Natural killer cell (primary cell): ENCODE measurements at places on chromosomes 6 and 20.

DNA sequence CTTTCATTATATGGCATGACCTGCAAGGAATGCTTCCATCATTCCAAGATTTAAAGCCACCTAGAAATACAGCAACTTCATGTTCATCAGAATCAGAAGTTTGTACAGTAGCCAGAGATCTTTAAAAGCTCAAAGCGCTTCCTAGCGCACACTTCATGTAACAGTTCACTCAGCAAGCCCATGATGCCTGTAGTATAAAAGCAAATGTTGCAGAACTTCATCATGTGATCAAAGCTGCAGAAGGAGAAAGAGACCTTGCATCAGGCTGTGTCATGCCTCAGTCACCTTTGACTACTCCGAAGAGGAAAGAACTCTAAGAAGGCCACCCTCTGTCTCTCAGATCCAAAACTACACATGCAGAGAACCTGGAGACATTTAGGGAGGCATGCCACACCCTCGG lies 78.5 kb downstream of the AGPAT4 start:
- DNase-seq = no peak

DNA sequence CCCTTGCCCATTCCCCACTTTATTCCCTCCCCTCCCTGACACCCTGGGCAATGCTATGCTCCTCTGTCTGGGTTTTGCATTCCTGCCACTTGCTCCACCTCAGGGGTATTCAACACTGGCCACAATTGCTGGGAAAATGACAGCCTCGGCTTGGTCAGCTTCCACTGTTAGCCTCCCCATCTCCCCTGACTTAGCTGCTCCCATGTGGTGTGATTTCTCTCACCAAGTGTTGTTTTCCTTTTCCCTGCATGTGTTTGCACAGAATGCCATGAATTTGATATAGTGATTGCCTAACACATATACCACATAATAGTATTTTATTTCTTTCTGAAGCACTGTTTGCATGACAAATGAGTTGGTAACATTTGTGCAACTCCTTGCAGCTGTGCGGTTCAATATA lies 1.4 kb upstream of the LEMD2 start:
- DNase-seq = no peak

GRCh38 chr6:125189494-125189893 lies 35.9 kb downstream of the TPD52L1 start:
- DNase-seq = no peak

- no peak for DNase-seq
These were observed 179.8 kb downstream of the ERMARD start for GRCh38 chr6:169931261-169931660.

DNA sequence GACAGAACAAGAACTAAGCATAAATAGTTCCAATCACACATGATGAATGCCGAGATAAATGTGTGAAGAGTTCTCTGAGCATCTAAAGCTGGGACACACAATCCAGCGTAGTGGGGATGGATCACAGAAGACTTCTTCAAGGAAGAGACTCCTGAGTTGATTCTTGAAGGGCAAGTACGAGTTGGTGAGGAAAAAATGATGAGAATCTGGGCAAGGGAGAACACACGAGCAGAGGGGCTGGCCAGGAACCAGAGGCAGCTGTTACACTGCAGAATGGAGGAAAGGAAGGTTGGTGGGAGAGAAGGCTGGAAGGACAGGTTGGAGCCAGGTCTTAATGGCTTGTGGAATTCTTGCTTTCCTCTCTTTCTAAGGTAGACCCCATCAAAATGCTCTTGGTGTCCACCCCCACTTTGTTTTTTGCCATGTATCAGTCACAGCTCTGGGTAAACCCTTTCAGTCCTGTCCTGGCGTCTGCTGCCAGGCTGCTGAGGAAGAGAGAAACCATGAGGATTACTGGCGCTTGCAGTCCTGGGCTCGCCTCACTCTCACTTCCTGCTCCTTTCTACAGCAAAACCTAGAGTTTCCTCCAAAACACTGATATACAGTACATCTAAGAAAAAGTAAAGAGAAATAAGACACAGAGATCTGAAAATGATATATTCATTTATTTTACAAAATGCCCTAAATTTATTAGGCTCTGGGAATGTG lies 127.6 kb upstream of the FAM184A start:
- no peak for DNase-seq

DNA sequence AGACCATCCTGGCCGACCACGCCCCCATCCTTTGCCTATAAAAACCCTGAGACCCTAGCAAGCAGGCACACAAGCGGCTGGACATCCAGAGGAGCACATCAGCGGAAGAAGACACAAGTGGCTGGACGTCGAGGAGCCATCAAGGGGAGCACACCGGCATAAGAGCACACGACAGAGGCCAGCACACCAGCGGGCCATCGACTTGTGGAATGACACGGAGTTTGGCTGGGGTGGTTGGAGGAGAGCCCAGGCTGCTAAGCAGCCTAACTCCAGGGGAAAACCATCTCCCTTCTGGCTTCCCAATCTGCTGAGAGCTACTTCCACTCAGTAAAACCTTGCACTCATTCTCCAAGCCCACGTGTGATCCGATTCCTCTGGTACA lies 44.8 kb upstream of the BCLAF1 start:
- DNase-seq = no peak

- DNase-seq = no peak
These were observed 9.6 kb downstream of the JARID2 start for GRCh38 chr6:15255481-15255880.

DNA sequence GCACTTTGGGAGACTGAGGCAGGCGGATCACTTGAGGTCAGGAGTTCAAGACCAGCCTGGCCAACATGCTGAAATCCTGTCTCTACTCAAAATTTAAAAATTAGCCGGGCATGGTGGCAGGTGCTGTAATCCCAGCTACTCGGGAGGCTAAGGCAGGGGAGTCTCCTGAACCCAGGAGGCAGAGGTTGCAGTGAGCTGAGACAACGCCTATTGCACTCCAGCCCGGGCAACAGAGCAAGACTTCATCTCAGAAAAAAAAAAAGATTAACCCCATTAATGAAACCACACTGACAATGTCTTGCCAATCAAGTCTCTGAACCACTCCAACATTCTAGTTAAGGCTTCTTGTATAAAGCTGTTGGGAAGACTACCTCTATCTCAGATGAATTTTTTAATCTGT lies 4.0 kb downstream of the PREP start:
- DNase-seq = no peak
